ENCODE measurements at places on chromosomes 13 and 19. TPM values are rescaled to one million over a fixed set of nuclear protein-coding genes. Genes with fewer than 3 reads are reported as not detected.

The STOML3 gene
- not detected for total RNA-seq

The ATP8A2 gene
- total RNA-seq: under 0.01 TPM

The APOC4 gene
- total RNA-seq: not detected

The CYP2S1 gene
- total RNA-seq: 19.5 TPM

The RFPL4A gene
- not detected for total RNA-seq

The COQ8B gene
- total RNA-seq: 31.0 TPM

The PTGIR gene
- not detected for total RNA-seq

The SIGLEC9 gene
- total RNA-seq: not detected

The NLRP9 gene
- not detected for total RNA-seq

The NEK3 gene
- total RNA-seq: 10.9 TPM

The KRTDAP gene
- 13.7 TPM for total RNA-seq

The ZNF844 gene
- 3.8 TPM for total RNA-seq

The ERICH4 gene
- not detected for total RNA-seq

The BEST2 gene
- total RNA-seq: not detected

The FREM2 gene
- 0.07 TPM for total RNA-seq

The C19orf53 gene
- 43.8 TPM for total RNA-seq

The ZBTB45 gene
- 7.3 TPM for total RNA-seq

The ZNF835 gene
- under 0.01 TPM for total RNA-seq

The PPM1N gene
- total RNA-seq: 1.4 TPM

The SMIM24 gene
- total RNA-seq: not detected

The UTP14C gene
- 15.0 TPM for total RNA-seq

The TEX26 gene
- total RNA-seq: not detected

The ANKRD10 gene
- 21.9 TPM for total RNA-seq

The CADM4 gene
- 18.7 TPM for total RNA-seq

The ZNF99 gene
- total RNA-seq: not detected

The PGLYRP2 gene
- not detected for total RNA-seq

The PCSK4 gene
- 1.2 TPM for total RNA-seq

The FAM124A gene
- total RNA-seq: not detected

The DACH1 gene
- not detected for total RNA-seq

The ARHGAP45 gene
- total RNA-seq: 4.6 TPM

The SIGLEC6 gene
- total RNA-seq: not detected

The CCDC8 gene
- total RNA-seq: 16.1 TPM

The EMC10 gene
- total RNA-seq: 29.4 TPM

The PSMC4 gene
- 84.1 TPM for total RNA-seq

The MAMSTR gene
- 0.57 TPM for total RNA-seq

The PTH2 gene
- total RNA-seq: not detected

The VSTM1 gene
- total RNA-seq: not detected

The ZFR2 gene
- not detected for total RNA-seq

The TTYH1 gene
- total RNA-seq: not detected

The GRIN3B gene
- 1.4 TPM for total RNA-seq

Data from nasal cavity respiratory epithelium epithelial cell of viscerocranial mucosa (primary cell).